Stimulated activated CD8-positive, alpha-beta memory T cell treated with anti-CD3 and anti-CD28 coated beads, Interleukin-4, amount 100 ng/mL, for 4 hours (primary cell): ENCODE measurements at places on chromosomes 12 and 14.

DNA sequence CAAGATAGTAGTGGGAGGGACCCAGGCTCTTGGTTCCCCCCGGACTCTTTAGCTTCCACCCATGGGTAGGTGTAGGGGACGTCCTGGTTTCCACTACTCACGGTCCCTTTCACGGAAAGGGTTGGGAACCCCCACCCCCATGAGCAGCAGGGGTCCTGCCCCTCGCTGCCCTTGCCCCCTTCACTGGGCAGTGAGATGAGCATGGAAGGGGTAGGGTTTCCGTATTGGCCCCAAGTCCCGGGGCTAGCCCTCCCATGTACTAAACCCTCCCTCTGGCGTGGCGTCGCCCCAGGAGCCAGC, 12.7 kb downstream of the AGAP2 start:
- no peak for DNase-seq

- DNase-seq, result no peak
Observed at GRCh38 chr14:101185073-101185835, 281.7 kb upstream of the RTL1 start.

DNA sequence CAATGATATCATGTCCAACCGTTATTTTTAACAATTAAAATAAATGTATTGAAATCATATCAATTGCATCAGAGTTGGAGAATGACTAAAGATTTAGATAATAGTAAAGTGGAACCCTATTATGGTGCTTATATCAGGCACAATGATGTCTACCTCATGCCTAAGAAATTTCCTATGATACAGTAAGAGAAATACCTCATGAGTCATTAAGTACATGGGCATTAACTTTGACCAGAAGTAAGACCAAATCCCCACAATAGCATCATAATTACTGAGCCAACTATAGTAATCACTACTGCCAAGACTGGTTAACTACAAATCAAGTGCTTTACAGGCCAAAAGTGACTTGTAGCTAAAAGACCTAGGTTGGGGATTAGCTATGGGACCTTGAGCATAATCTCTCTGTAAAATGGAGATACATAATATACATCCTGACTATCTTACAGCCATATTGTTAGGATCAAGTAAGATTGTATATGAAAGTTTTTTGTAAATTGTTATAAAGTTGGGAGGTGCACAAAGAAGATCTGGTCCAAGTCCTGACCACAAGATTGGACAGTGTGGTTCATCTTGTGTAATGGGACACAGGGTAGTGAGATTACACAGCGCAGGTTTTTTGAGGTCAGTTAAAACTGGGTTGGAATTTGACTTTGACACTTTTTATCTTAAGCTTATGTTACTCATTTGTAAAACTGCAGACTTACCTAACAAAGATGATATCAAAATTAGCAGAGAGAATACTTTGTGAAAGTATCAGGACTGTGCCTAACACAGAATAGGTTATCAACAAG, 60.5 kb downstream of the ERGIC2 start:
- no peak for DNase-seq

DNA sequence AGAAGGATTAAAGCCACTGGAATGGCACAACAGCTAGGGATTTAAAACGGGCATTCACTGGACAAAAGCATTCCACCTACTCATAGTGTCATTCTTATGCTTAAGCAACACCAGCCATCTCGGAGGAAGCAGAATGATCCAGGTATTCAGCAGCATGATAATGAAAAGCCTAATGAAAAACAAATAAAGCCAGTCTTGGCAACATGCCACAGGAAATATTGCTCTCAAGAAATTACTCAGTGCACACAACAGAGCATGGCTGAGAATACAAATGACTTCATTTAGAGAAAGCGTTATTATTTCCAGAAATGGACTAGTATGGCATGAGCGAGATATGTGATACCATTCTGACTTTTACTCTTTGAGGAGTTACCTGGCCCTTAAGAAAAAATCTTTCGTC, 442.2 kb downstream of the APAF1 start:
- DNase-seq, result no peak

DNA sequence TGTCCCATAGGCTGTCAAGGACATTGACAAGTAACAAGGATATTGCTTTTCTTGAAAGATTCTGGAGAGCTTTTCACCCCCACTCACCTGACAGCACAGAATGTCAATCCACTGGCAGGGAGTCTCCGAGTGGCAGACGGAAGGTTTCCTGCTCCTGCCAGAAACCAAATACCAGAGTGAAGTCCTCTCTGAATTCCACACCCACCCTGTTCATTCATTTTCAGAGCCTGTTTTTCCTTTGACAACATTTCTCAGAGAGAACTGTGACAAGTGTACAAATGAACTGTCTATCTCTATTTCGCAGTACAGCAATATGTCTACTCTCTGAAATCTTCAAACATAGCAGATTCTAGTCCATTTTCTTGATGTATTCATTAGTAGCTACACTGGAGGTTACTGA, 26.2 kb upstream of the BICD1 start:
- no peak for DNase-seq

DNA sequence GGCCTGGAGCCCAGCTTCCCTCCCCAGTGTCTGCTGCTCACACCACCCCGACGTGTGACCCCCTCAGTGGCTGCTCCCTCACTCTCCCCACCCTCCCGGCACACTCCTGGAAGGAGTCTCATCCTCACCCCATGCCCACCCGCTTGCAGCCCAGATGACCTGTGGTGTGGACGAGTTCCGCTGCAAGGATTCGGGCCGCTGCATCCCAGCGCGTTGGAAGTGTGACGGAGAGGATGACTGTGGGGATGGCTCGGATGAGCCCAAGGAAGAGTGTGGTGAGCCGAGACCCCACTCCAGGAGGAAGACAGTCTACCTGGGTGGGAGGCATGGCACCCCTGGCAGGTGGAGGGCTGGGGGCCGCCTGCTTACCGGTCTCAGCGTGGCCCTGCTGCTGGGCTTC, 15.0 kb upstream of the NXPH4 start:
- no peak for DNase-seq

GRCh38 chr12:16359512-16360491, 12.4 kb downstream of the MGST1 start:
- DNase-seq, result no peak

GRCh38 chr14:94320243-94320642, 2.9 kb downstream of the SERPINA6 start:
- DNase-seq, result no peak

GRCh38 chr14:82855912-82856391, 1322.3 kb upstream of the SEL1L start:
- DNase-seq, result no peak

DNA sequence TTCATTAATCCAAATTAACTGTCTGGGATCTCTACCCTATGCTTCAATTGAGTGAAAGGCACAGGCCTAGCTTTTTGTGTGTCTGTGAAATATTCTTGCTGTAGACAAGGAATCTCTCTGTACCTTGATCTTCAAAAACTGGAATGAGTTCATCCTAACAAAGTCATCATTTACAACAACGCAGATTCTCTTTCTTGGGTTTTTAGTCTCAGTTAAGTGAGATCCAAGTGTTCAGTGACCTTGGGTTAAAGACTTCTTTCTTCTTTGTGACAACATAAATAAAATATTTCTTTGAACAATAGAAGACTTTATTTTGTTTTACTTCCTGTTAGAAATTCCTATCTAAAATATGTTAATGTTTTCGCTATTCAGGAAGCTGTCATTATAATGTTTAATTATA, 192.2 kb upstream of the LMNTD1 start:
- no peak for DNase-seq

- DNase-seq, result peak; percentile 14
Observed at GRCh38 chr14:68663385-68664076, 129.3 kb downstream of the ZFP36L1 start.

GRCh38 chr12:122184517-122184916, 1.6 kb downstream of the LRRC43 start:
- DNase-seq, result no peak

- no peak for DNase-seq
Observed at GRCh38 chr14:21309238-21309636, 29.4 kb downstream of the RPGRIP1 start.

GRCh38 chr14:104926619-104927431, 2.1 kb downstream of the PLD4 start:
- DNase-seq, result no peak

DNA sequence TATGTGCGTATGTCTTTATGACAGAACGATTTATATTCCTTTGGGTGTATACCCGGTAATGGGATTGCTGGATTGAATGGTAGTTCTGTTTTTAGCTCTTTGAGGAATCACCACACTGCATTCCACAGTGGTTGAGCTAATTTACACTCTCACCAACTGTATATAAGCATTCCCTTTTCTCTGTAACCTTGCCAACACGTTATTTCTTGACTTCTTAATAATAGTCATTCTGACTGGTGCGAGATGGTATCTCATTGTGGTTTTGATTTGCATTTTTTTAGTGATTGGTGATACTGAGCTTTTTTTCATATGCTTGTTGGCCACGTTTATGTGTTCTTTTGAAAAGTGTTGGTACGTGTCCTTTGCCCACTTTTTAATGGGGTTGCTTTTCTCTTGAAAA, 49.7 kb downstream of the FRS2 start:
- no peak for DNase-seq
